Stimulated activated CD4-positive, alpha-beta T cell treated with anti-CD3 and anti-CD28 coated beads, Interleukin-4, amount 100 ng/mL, for 48 hours (primary cell): ENCODE measurements at places on chromosomes 7 and 10.

DNA sequence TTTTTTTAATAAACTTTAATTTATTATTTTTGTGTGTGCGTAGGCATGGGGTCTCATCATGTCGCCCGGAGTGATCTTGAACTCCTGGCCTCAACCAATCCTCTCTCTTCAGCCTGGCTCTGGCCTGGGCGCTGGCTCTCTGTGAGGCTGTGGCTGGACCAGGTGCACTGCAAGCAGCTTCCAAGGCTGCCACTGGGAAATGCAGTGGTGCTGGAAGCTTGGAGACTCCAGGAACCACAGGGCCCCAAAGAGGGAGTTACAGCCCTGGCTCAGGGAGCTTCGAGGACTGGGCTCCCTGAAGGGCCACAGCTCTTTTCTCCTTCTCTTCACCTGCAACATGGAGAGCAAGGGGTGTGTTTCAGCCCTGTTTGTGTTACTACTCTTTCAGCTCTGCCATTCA lies 36.7 kb upstream of the BNIP3 start:
- no peak for DNase-seq

- DNase-seq, result no peak
Measured at GRCh38 chr7:106792233-106792926, 72.7 kb upstream of the PIK3CG start.

GRCh38 chr10:34707656-34708055 lies 107.4 kb downstream of the PARD3 start:
- no peak for DNase-seq

- no peak for DNase-seq
Measured at GRCh38 chr7:134293002-134293740, 23.6 kb downstream of the SLC35B4 start.

DNA sequence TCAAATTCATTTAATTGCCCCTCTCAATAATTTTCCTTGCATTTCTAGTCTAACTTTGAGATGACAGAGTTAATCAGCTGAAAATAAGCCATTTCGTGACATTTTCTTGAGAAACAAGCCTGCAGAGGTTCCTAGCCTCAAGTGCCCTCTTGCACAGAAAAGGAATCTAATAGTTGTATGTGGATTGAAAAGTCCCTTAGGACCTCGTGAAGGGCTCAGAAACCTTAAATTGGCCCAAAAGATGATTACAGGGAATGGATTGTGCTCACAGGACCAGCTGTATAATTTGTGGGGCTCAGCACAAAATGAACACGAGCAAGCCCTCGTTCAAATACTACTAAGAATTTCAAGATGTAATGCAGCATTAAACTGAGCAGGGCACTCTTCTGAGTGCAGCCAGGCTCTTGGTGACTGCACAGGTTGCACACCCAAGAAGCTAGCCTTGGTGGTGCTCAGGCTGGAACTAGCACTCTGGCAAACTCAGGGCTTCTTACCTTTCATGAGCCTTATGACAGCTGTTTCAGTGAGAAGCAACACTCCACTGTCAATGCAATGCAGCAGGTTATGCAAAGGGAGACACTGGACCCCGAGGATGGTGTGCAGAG lies 102.2 kb downstream of the GSAP start:
- no peak for DNase-seq

DNA sequence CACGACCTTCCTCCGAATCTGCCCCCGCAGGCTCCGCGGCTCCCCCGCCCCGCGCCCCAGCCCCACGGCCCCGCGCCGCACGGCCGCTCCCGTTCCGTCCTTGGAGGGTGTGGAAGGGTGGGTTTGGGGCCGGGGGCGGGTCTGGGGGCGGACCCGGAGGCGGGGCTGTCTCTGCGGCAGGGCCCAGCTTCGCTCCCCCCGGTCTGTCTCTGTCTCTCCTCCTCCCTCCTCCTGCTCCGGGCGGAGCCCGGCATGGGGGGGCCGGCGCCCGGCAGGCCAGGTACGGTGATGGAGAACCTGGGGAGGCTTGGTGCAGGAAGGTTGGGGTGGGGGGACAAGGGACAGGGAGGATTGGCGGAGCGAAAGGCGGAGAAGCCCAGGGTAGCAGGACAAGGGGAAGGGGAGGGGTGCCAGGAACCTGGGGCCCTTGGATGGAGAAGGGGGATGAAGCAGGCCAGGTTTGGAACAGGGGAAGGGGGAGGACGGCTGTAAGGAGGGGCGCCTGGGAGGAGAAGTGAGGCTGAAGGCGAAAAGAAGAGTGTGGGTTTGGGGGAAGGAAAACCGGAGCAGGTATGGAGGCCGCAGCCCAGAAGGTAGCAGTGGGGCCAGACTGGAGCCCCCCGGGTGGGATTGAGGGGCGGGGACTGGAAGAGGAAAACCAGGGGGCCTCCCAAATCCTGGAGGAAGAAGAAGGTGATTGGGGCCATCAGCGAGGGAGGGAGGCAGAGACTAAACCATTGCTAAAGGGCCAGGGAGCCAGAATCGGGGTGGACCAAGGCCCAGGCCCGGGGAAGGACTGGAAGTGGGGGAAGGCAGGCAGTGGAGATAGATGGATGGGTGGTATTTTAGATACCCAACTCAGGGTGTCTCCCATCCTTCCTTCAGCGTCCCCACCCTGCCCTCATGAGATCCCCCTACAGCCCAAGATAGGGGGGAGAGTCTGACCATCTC lies at the start of gene NYAP1:
TSS of gene NYAP1 (plus strand) at position 206 of the 951 bp plus-strand sequence. CDS start 1,385 bp downstream, outside the sequence.
- DNase-seq, result no peak

DNA sequence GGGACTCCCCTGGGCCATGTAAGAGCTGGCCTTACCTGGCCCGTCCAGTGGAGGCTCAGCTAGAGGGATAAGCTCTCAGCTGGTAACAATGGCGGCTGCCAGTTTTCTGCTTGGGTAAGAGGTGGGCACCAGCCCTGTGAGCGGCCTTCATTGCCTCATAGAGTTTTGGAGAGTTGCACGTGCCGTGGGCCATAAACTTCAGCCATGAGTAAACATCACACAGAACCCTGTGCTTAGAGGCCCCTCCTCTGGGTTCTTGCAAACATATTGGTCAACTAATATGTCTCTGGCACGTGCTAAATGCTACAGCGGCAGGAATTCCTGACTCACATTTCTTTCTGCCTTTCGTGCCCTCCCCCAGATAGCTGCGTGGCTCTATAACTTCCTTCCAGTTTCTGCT lies 103.9 kb upstream of the LEP start:
- no peak for DNase-seq

DNA sequence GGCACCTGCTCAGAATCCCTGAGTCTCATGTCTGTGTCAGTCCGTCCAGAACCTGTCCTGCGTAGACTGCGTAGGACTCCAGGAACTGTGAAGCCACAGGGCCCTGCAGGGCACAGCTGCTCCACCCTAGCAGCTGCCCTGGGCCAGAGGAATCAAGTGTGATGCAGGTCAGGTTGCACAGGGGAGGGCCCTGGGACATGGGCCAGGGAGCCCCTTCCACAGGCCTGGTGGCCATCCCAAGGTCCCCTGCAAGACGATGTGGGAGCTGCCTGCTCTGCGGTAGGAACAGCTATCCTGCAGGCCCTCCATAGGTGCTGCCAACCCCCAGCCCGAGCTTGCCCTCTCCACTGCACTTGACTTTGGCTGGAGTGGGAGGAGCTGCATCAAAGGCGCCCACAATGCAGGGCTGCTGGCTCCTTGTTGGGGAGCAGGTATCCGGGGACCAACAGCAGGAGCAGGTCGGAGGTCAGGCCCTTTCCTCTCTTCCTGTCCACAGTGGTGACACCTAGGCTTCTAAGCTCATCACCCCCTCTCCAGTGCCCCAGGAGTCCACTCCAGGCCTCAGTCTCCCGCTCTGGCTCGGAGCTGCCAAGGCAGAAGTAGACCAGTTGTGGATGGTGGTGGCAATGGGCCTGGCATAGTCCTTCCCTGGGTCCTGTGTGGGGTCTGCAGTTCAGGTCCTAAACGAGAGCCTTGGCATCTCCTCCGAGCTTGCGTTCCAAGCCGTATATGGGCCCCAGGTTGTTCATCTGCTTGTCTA lies 149.1 kb downstream of the MAPK8 start:
- no peak for DNase-seq

DNA sequence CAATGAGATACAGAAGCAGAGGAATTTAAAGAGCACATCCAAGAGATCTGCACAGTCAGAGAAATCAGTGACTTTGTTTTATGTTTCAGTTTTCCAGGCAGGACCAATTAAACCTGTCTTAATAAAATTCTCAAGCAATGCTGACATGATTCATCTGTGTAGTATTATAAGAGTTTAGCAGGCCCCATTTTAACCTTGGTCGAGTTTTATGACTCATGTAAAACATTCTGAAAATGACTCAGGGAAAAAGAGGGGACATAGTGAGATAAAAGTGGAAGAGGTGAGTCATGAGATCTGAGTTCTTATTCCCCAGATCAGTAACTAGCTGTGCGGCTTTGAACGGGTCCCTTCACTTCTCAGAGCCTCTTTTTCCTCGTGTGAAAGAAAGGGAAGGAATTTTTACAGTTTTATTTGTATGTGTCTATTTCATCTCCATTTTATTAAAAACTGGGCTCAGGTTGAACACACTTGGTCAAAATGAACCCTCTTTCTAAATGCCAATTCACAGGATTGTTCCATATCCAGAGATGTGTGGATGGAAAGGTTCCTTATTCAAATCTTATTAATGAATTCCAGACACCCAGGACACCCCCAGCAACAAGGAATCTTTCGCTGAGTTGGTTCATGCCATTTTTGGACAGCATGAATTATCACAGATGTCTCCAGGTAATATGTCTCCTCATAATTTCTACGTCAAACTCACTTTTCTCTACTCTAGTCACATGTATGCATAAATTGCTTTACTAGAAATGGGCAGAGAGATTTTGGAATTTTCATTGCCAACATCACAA lies 143.2 kb downstream of the JAZF1 start:
- DNase-seq, result no peak

- DNase-seq, result no peak
Measured at GRCh38 chr7:11193131-11193867, 219.6 kb downstream of the PHF14 start.

GRCh38 chr10:133202778-133203651 lies 27.0 kb upstream of the UTF1 start:
- no peak for DNase-seq

GRCh38 chr7:117682681-117683385 lies 190.4 kb downstream of the CTTNBP2 start:
- DNase-seq, result no peak

DNA sequence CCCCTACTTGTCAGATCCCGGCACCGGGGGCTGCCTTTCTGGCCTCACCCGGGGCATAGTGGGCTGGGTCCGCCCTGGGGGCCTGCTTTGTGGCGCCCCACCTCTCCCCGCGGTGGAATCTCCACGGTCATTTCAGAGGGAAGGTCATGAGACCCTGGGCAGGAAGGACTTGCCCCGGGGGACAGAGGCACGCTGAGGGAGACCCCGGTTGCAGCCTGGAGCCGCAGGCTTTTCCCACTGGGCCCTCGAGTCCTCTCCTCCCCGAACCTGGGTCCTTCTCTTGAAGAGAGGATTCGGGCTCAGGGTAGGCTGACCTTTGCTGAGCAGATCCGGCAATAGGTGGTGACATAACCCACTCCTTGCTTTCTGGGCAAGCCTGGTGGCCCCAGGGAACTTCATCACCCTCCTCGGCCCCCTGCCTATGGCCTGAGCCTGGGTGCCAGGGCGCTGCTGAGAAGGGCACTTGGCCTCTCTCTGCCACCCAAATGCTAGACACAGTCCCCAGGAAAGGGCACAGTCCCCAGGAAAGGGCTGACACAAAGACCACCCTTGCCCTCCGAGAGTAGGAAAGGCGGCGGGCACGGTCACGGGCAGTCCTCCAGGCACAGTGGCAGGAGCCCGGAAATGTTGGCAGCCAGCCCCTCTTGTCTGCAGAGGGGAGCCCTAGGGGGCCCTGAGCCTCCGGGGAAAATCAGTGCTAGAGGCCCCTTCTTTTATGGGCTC lies 36.2 kb downstream of the FKBP6 start:
- no peak for DNase-seq

DNA sequence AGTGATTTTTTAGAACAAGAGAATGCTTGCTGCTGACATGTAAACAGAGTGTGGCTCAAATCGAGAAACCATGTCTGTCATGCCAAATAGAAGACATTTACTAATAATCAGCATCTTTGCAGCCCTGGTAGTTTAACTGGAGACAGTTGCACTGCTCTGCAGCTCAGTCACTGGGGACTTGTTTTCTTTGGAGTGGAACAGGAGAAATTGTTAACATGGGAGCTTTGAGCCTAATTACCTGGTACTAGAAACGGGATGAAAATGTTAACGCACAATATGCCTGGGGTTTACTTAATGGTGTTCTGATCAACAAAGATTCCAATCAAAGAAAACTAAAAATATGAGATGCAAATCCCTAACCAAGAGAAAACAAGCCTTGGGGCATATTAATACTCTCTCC lies 153.5 kb downstream of the NRP1 start:
- no peak for DNase-seq

- no peak for DNase-seq
Measured at GRCh38 chr7:123112833-123113232, 86.9 kb downstream of the SLC13A1 start.

DNA sequence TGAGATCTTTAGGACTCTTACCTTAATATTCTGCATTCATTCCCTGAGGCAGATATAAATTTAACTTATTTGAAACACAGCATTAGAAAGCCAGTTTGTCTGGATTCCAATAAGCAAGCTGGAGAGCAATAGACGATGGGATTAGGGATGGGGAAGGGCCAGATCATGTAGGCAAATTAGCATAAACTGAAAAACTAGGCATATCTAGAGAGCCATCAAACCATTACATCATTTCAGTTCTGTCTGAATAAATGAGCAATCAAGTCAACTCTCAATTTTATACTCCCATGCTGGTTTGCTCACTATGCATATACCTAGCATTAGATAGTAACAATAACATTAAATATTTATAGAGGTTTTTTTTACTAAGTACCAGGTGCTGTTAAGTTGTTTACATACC lies 583.6 kb upstream of the LRRN3 start:
- no peak for DNase-seq

GRCh38 chr7:117530390-117530789 lies 50.6 kb downstream of the CFTR start:
- DNase-seq, result no peak

- DNase-seq, result no peak
Measured at GRCh38 chr7:159105066-159105780, 39.4 kb downstream of the VIPR2 start.

DNA sequence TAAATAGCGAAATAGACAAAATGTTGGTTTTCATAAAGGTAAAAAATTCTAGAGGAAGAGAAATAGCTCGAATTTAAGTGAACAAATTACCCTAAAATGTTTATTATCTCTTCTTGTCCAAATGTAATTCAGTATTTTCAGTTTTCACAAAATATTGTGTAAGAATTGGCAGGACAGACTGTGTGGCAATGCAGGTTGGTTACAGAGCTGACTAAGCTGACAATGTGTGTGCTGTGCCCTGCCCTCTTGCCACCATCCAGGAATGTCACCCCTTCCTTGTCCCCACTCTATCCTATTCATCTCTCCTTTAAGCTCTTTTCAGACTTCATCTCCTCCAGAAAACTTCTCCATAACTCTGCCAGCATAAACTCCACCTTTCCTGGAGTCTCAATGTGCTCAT lies 46.1 kb downstream of the COL28A1 start:
- no peak for DNase-seq

DNA sequence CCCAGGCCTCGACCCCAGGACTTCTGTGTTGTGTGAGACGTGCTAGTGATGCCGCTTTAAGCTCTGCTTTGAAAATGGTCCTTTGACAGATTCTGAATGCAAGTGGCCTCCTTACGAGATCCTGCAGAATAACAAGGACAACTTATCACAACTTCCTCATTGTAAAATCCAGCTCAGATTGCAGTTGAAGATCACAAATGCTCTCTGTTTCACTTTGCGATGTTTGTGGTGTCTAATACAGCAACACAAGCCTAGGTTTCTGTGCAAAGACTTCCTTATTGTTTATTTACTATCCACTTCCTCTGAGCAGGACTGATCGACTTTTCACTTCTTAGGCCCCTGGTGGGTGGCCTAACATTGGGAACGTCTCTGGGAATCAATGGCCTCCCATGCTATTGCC lies 31.7 kb upstream of the INSIG1 start:
- no peak for DNase-seq
